Epithelial cell of proximal tubule (primary cell): ENCODE measurements at places on chromosomes 2 and 18.

DNA sequence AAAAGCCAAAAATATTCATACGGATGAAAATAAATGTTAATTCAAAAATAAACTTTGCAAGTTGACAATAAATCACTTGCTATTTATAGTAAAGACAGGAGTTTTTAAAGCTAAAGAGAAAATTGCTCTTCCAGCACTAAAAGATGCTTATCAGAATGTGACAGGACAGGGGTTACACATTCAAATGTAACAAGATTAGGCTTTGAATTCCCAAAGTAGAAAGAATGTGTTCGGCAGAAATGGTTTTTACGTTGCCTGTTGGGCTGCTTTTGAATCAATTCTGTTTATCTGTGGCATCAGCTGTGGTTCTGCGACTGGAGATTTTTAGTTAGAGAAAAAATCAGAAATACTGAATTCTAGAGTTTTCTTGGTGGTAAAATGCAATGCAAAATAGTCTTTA is 669.4 kb downstream of the CPS1 start:
- no peak for DNase-seq

- DNase-seq, result peak; percentile 57
These were observed 28.3 kb downstream of the ANXA4 start for GRCh38 chr2:69770193-69770702.

- DNase-seq, result no peak
These were observed 463.2 kb downstream of the THSD7B start for GRCh38 chr2:137228566-137228965.

DNA sequence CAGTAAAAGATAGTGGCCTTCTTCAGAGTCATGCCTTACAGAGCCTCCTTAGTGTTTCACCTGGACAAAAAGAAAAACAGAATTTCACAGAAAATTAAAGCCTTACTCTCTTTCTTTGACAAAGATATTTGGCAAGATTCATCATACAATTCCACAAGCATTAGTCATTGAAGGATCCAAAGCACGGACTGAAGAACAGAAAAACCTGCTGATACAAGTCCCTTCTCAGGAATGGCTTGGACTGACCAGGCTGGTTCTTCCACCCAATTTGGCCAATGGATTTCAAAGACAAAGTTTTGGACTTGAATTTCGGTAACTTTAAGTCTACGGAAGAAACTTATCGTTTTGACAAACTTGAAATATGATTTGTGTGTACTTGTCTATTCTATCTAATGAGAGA is 39.1 kb upstream of the GALNT3 start:
- DNase-seq, result peak; percentile 22

GRCh38 chr2:135685361-135685760 is 56.3 kb upstream of the UBXN4 start:
- DNase-seq, result no peak

- DNase-seq, result no peak
These were observed 99.3 kb downstream of the ASB1 start for GRCh38 chr2:238525990-238526389.
